ENCODE measurements at places on chromosomes 13 and 19.
A peak's percentile ranks its signal among the peaks of the same experiment; 100 is the strongest.

GRCh38 chr19:42467183-42467760 is 24.5 kb upstream of the CXCL17 start:
- DNase-seq: no peak

DNA sequence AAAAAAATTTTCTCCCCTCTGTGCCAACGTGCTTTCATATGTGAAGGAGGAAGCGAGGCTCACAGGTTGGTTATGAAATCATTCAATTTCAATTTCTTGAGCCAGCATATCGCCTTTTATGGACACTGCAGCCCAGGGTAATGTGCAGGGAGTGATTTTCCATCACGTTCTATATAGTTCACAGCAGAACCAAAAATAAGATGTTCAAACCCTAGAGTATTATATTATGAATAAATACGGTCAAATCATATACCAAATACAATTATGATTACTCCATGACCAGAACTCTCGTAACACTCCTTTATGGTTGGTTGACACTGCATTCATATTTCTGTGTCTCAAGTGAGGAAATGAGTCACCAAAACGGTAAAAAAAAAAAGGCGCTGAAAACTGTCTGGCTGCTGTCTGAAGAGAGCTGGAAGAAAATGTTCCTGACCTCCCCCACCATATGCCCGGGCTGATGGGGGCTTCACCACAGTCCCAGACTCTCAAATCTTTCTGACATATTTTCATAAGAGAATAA is 75.8 kb upstream of the UBAC2 start:
- DNase-seq: peak; percentile 74

- peak; percentile 26 for DNase-seq
These were observed 101.7 kb upstream of the SERP2 start for GRCh38 chr13:44271915-44272341.

DNA sequence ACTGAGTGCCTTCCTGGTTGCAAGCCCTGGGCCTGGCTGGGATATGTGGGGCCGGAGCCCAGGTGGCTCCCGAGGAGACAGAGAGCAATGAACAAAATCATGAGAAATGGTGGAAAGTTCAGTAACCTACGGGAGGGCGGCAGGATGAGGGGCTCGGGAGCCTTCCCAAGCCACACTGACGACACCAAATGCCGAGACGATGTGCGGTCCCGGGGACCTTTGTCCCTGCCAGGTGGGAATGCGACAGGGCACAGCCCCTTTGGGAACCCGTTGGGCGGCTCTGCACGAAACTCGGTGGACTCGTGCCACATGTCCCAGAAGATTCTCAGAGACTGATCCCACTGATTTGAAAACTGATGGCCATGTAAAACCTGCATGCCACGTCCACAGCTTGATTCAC is 11.7 kb upstream of the ZNF14 start:
- DNase-seq: no peak

GRCh38 chr19:16527971-16528521 is 14.2 kb downstream of the CHERP start:
- no peak for DNase-seq

GRCh38 chr19:51460164-51460992 is 2.1 kb upstream of the SIGLEC8 start:
- no peak for DNase-seq

- peak; percentile 38 for DNase-seq
These were observed 6.8 kb downstream of the FAM98C start for GRCh38 chr19:38409631-38410133.

DNA sequence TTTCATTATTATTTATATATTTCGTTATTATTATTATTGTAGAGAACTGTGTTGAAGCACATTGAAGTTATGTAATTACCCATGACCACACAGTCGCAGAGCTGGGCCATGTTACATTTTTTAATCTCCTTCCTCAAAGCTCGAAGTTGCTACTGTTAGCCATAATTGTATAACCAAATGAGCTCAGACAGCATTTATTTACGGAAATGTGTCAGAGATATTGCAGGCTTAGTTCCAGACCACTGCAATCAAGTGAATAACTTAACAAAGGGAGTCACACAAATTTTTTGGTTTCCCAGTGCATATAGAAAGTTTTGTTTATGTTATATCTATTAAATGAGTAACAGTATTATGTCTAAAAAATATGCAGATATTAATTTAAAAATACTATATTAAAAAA is 147.1 kb upstream of the SLITRK1 start:
- no peak for DNase-seq

GRCh38 chr13:35485424-35485823 is 8.9 kb upstream of the MAB21L1 start:
- no peak for DNase-seq

GRCh38 chr13:49220036-49220855 is at the start of gene MLNR:
TSS of gene MLNR (plus strand) at chr13:49220338. CDS start at chr13:49220338, 0 bp downstream.
- DNase-seq: no peak

GRCh38 chr19:1487576-1488281 is 2.4 kb downstream of the PCSK4 start:
- DNase-seq: no peak

GRCh38 chr13:31878955-31879354 is 139.6 kb downstream of the RXFP2 start:
- no peak for DNase-seq

DNA sequence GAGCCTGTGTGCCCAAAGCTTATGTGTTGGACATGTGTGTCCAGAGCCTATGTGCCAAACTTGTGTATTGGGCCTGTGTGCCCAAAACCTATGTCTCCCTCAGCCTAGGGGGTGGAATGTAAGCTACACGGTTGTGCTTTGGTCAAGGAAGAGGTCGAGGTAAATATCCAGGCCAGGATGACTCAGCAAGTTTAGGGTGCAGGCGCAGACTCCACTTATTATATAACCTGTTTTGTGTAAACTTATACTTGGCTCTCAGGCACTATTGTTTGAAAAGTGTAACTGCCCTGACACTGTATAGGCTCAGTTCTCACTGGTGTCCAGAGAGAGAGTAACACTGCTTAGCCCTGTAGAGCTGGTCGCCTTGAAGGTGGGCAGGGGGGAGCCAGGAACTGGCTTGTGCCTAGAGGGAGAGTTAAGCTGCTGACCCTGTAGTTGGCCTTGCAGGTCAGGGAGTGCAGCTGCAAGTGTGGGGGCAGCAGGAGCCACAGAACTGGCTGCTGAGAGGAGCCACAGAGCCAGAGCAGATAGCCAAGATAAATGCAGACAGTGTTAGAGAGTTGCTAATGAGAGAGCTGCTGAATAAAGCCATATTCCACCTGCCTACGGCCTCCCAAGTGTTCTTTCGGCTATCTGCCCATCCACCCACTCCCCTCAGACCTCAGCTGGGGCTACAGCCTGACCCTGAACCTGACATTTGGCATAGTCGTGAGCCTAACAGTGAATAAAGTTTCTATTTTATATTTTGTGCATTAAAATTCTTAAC is 517.2 kb upstream of the SLITRK1 start:
- DNase-seq: no peak

DNA sequence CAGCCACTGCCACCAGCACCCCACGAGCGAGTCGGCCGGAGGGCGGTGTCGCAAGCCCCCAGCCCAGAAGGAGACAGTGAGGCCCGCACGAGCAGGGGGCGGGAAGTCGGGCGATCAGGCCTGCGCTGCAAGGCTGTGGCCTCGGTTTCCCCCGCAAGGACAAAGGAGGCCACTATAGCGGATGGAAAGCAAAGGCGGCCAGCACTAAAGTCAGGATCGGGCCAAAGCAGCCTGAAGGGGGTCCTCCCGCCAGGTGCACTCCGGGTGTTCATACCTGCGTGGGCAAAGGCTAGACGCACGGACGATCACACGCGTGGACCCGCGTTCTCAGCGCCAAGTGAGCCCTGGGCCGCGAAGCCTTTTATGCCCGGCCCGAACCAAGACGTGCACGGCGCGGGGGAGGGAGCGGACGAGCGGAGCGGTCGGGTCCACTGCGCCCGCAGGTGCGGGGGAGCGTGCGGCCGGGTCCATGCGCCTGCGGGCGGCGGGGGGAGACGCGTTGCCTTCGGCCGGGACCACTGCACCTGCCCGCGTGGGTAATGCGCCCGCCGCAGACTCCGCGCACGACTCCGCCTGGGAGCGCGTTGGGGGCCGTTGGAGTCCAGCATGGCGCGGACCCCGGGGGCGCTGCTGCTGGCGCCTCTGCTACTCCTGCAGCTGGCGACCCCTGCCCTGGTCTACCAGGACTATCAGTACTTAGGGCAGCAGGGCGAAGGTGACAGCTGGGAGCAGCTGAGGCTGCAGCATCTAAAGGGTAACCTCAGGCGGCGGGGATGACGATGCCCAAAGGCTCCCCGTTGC is at the start of the genes PRDX2 and THSD8:
PRDX2 (minus strand) TSS at position 335 of the 801 bp plus-strand sequence. CDS start 539 bp downstream, outside the sequence.
THSD8 (plus strand) TSS at position 604 of the 801 bp plus-strand sequence; CDS start at position 607, 3 bp downstream.
- DNase-seq: peak; percentile 71

DNA sequence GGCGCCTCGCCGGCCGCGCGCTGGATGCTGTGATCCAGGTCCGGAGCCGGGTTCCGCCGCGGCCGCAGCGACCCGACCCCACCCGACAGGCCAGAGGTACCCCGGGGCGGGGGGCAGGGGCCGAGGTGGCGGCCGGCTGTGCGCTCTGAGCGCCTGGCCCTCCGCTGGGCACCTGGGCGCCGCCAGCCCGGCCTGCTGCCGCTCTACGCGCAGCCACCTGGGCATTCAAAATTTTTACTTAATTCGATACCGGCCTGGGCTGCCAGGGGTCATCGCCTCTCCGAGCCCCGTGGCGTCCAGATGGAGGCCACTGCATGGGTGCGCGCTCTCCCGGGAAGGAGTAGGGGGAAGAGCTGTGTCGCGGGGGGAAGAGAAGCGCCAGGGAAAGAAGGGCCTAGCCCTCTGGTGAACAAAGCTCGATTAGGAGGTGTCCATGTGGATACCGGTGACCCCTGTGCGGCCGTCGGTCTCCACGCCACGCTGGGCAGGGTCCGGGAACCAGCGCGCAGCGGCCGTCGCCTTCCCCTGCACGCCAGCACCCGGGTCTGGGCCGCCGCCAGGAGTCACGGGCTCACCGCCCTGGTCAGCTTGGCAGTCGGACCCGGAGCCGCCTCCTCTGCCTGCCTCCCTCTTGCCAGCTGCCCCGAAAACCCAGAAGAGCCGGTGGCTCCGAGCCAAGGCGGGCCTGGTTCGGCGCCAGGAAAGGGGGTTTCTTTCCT is 666 bp downstream of the BIVM start:
- DNase-seq: peak; percentile 21

GRCh38 chr13:27446986-27447583 is 3.3 kb downstream of the MTIF3 start:
- no peak for DNase-seq

GRCh38 chr19:2253106-2254063 is 2.8 kb downstream of the JSRP1 start:
- DNase-seq: no peak

DNA sequence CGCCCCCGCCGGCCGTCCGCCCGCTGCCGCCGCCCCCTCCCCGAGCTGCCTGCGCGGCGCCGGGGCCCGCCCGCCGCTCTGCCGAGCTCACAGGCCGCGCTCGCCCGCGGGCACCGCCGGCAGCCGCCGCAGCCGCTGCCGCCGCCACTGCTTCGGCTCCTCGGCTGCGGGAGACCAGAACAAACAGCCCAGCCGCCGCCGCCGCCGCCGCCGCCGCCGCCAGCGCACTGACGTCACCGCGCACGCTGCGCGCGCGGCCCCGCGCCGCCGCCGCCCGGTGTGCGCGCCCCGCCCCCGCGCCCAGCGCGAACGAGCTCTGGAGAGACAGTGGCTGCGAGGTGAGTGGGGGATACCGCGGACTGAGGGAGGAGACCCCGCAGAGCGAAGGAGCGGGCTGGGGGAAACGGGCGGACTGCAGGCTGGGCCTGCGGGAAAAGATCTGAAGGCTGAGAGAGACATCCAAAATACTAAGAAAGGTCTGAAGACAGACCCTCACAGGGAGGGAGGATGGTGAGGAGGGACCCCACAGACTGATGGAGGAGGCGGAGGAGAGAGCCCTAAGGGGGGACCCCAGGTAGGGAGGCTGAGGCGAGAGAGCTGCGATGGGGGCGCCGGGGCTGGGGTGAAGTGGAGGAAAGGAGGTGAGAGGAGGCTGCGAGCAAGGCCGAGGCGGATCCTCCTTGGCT is at the start of gene BRD4:
BRD4 (minus strand) TSS at position 229 of the 686 bp plus-strand sequence. CDS start 59,440 bp downstream, outside the sequence.
- peak; percentile 25 for DNase-seq

DNA sequence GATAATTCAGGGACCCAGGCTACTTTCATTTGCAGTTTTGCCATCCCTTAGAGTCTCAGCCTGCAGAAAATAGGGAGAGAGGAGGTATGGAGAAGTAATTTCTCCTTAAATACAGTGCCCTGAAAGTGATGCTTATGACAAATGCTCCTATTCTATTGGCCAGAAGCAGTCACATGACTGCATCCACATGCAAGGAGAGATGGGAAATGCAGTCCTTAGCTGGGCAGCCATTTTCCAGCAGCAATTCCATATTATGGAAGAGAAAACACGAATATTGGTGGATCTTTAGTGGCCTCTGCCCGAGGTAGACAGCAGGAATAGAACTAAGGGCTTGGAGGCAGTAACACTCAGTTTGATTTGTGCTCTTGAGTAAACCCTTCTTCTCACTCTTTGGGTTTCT is 39.4 kb downstream of the VAV1 start:
- peak; percentile 16 for DNase-seq

GRCh38 chr13:51681037-51681678 is 96.9 kb downstream of the WDFY2 start:
- DNase-seq: peak; percentile 84

GRCh38 chr13:36061621-36062020 is 69.6 kb downstream of the DCLK1 start:
- no peak for DNase-seq

- peak; percentile 88 for DNase-seq
These were observed 12.1 kb downstream of the PIN1 start for GRCh38 chr19:9847087-9847671.
